ENCODE measurements at places on chromosomes 7 and 10.

GRCh38 chr7:73707045-73707631 lies 12.3 kb downstream of the STX1A start:
- peak; percentile 92 for DNase-seq

GRCh38 chr7:30816645-30817370 lies 45.6 kb downstream of the MINDY4 start:
- DNase-seq: no peak

- DNase-seq: peak; percentile 23
These were observed 567 bp downstream of the GTF2IRD1 start for GRCh38 chr7:74454021-74454924.

DNA sequence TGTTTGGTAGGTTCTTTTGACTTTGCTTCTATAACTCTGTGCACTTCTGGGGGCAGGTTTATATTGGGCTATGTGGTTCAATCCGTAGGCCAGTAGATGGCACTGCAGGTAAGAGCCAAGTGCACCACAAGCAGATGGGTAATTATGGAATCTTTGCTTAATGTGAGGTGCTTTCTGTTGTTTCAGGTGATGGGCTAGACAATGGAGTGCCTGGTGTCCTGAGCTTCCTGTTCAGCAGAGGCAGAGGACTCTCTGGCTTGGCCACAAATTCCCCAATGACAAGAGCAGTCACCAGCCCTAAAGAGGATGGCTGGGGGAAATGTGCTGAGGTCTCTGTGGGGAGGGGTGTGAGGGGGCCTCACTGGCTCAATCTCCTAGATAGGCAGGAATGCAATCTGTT lies 455.0 kb downstream of the CCSER2 start:
- DNase-seq: peak; percentile 16

DNA sequence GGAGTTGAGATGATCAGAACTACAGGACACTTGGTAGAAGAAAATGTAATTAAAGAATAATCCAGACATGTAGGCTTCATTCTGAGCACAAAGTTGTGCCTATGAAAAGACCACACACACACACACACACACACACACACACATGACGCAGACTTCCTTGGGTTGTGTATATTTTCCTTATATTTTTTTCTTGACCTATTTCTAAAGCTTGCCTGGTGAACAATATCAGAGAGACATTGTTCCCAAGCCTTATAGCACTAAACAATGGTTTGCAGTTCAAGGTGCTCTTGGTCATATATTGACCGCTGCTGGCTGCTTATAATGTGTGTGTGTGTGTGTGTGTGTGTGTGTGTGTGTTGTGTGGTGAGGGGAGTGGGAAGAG lies 202.7 kb downstream of the PRPF18 start:
- no peak for DNase-seq

All from Caki2 (cell line).